Stimulated activated CD4-positive, alpha-beta T cell treated with anti-CD3 and anti-CD28 coated beads, Interleukin-12 subunit alpha, Interleukin-12 subunit beta, amount 100 ng/mL, for 48 hours (primary cell): ENCODE measurements at places on chromosomes 12 and 14.

DNA sequence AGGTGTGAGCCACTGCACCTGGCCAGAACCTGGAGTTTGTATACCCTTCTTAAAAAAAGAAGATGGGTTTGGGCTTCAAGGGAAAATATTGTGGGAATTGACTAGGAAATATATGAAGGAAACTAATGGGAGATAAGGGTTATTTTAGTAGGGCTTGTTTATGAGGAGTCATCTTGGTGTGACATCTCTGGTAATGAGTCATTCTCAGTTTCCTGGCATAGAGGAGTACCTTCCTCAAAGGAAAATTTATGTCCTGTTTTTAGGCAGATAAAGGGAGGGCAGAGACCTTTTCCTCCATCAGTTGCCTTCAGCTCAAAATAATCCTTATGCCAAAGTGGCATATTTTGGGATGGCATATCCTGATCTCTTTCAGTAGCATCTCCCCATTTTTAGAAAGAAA, 30.6 kb upstream of the NFKBIA start:
- no peak for DNase-seq

- no peak for DNase-seq
Observed at GRCh38 chr12:124626971-124627411, 59.6 kb upstream of the NCOR2 start.

DNA sequence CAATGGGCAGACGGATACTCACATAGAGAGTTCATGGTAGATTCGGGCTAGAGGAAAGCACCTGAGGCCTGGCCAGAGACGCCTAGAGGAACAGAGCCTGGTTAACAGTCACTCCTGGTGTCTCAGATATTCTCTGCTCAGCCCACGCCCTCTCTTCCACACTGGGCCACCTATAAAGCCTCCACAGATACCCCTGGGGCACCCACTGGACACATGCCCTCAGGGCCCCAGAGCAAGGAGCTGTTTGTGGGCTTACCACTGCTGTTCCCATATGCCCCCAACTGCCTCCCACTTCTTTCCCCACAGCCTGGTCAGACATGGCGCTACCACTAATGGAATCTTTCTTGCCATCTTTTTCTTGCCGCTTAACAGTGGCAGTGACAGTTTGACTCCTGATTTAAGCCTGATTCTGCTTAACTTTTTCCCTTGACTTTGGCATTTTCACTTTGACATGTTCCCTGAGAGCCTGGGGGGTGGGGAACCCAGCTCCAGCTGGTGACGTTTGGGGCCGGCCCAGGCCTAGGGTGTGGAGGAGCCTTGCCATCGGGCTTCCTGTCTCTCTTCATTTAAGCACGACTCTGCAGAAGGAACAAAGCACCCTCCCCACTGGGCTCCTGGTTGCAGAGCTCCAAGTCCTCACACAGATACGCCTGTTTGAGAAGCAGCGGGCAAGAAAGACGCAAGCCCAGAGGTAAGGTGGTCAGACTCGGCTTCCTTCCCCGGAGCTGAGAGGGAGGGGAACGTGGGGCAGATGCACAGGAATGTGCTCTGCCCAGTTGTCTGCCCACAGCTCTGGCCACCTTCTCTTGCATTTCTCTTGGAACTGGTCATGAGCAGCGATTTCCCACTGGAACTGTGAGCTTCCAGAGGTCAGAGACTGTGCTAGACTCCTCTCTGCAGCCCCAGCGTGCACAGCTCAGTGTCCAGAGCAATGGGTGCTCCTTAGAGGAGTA, at the start of gene CD4:
CD4 (plus strand) TSS at position 557 of the 953 bp plus-strand sequence. CDS start 10,611 bp downstream, outside the sequence.
- peak; percentile 83 for DNase-seq

DNA sequence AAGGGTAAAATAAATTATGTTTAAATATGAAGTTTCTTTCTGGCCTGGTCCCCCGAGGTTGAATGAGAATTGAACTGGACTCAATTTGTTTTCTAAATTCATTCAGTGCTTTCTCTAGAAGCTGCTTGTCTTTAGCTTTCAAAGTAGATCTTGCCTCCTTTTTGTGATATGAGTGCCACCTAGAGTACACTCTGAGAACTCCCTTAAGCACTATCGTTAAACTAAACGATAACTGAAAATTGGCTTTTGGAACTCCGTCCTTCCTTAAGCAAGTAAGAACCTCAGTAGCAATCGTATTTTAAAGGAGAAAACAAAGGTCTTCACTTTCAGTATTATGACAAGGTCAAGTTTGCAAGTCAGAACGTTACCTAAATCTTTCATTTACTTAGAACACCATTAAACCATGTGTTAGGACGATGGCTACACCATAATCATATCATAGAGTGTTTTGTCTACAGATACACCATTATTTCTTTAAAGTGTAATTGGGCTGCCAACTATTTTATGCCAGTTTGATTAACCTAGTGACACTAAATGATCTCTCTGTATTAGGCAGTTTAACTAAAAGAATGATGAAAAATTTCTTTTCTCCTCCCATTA, 364.8 kb downstream of the SNAPC1 start:
- DNase-seq, result peak; percentile 37

- DNase-seq, result no peak
Observed at GRCh38 chr12:124013073-124013472, 40.1 kb downstream of the ZNF664 start.

- no peak for DNase-seq
Observed at GRCh38 chr14:35078082-35078481, 32.0 kb downstream of the FAM177A1 start.

GRCh38 chr12:26287671-26288381, 92.5 kb downstream of the SSPN start:
- DNase-seq, result no peak

GRCh38 chr12:76542908-76543307, 16.7 kb downstream of the OSBPL8 start:
- no peak for DNase-seq

- DNase-seq, result no peak
Observed at GRCh38 chr14:70597731-70598130, 2.7 kb downstream of the MED6 start.

- DNase-seq, result no peak
Observed at GRCh38 chr12:4997939-4998338, 45.7 kb upstream of the KCNA5 start.

GRCh38 chr14:24307156-24307574, 612 bp downstream of the CIDEB start:
- DNase-seq, result no peak

DNA sequence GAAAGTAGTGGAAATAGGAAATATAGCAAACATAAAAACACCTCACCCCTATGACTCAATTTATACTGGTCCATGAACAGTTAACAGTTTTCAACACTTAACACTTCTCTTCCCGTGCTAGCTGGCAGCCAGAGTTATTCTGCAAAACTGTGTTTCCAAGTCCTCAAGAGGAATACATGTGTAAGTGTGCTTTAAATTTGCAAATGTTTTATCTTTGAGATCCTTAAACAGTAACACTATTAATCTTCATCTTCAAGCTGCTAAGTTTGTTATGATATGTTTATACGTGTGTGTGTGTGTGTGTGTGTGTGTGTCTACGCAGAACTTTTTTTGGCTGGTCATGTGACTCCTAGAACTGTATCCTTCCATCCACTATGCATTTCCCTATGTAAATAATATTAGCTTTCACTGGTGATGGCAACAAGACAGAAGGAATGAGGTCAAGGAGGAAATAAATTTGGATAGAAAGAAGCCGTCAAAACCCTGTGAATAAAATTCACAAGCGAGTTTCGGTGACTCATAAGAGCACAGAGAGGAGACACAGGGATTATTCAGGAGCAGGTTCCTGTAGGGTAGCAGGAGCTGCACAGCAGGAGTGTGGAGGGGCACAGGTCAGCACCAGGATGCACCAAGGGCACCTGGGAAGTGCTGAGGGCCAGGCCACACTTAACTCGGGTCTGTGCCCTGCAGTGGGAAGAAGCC, 105.9 kb upstream of the ETV6 start:
- DNase-seq, result no peak

GRCh38 chr12:22800332-22800731, 175.4 kb downstream of the ETNK1 start:
- DNase-seq, result no peak

DNA sequence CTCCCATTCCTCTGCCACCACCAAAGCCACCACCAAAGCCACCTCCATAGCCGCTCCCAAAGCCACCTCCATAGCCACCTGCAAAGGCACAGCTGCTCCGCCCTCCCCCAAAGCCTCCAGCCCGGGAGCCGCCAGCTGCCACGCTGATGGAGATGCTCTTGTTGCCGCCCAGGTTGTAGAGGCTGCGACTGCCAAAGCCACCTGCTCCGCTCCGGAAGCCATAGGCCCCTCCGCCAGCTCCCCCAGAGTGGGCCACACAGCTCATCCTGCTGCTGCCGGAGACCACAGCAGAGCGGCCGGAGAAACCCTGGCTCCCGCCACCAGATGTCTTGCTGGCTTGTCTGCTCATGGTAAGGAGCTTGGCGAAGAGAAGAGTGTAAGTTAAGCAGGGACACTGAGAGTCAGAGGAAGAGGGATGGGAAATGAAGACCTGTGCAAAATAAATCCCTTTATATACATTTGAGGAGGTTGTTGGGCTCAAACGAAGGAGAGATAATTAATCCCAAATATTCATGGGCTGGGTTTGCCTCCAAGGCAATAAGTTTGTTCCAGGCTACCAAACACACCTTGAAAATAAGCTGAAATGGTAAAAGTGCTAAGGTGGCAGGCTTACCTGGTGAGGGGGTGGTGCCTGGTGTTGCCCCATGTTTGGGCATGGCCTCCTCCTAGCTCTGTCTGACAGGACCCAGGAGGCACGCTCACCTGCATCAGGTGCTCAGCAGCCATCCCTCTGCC, at the start of gene KRT3:
KRT3 (minus strand) TSS at position 424 of the 735 bp plus-strand sequence; CDS start at position 349, 75 bp downstream.
- DNase-seq, result no peak

GRCh38 chr14:101174522-101174838, 271.0 kb upstream of the RTL1 start:
- DNase-seq, result no peak

DNA sequence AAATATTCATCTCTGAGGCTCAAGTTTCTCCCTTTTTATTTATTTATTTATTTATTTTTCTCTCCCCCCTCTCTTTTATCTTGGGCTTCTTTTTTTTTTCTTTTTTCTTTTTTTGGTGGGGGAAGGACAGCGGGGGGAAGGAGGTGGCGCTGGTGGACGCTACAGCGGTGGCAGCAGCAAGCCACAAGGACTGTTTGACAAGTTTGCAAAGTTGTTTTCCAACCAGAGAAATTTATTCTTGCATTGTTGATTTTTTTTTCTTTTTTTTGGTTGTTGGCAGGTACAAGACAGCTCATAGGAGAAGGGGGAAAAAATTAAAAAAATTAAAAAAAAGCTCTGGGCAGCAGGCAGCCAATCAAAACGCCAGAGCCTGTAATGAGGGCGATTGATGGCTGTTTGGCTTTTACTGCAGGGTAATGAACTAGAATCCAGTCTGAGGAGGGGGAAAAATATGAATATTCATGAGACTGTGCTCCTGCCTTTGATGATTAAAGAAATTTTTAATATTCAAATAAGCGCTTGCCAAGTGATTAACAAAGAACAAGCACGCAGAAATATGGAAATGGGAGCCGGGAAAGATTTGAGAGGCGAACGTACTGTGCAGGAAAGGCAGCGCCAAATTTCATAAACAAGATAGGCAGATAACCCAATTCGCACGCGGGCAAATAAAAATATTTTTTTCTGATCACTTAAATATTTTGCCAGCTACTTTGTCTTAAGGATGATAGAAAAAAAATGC, 36.2 kb downstream of the BCL11B start:
- no peak for DNase-seq

DNA sequence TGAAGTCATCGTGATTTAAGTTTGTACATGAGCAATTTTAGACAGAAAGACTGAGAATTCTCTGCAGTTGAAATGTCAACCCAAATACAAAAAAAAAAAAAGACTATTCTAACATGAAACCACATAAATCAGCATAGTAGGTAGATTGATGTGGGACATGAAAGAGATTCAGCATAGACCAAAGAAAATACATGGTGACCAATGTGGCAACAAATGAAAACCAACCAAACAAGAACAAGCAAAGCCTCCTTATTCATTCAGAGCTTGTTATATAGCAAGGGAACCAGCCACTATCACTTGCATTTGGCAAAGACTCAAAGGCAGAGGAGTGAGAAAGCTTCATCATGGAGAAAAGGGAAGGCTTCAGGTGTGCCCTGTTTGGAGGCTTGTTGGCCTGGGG, 144.4 kb upstream of the TMPO start:
- DNase-seq, result no peak

DNA sequence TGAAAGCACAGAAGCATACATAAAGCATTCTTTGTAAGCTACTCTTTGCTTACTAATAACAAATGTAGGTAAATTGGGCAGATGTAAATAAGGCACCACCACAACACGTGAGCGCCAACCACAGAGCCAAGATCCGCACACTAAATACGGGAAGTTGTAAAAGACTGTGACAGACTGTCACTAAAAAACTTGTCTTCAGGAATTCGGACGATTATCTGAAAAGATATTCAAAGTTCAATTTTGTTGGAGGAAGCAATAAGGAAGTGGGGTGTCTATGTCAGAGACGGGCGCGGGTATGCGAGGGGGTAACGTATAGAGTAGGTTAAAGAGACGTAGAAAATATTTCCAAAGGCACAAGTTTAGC, 1.5 kb upstream of the HSP90B1 start:
- peak; percentile 40 for DNase-seq

- DNase-seq, result no peak
Observed at GRCh38 chr14:89753828-89754412, 200.6 kb downstream of the EFCAB11 start.

- no peak for DNase-seq
Observed at GRCh38 chr14:69768873-69769272, 1.9 kb downstream of the SRSF5 start.

GRCh38 chr12:124525927-124526692, 41.3 kb downstream of the NCOR2 start:
- no peak for DNase-seq

GRCh38 chr12:21296751-21297406, 37.8 kb downstream of the SLCO1A2 start:
- DNase-seq, result no peak

DNA sequence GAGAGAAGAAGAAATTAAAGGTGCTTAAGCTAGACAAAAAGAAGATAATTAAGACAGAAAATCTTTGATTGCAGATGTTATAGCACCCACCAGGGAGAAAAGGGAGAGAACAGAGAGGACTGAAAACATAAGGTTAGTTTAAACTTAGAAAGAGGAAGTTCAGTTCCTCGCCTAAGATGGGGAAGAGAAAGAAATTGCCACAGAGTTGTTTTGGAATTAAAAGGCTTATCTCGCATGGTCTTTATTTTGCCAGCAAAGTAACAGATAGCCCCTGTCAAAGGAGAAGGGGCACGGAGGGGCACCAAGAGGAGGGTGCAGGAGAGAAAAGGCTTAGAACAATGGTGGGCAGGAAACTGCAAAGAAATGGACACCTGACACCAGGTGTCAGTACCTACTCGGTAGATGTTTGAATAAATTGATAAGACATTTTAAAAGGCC, 17.8 kb upstream of the OXA1L start:
- DNase-seq, result no peak

- no peak for DNase-seq
Observed at GRCh38 chr14:90429236-90429635, 32.4 kb downstream of the CALM1 start.

GRCh38 chr14:78324353-78324752, 154.2 kb downstream of the NRXN3 start:
- DNase-seq, result no peak

GRCh38 chr12:78085542-78086182, 255.0 kb downstream of the NAV3 start:
- DNase-seq, result no peak
